Posterior vena cava (tissue), 2 donors: ENCODE measurements at places on chromosomes 2 and 18.

GRCh38 chr2:127057371-127058245 lies 49.3 kb downstream of the BIN1 start:
- DNase-seq, result no peak

DNA sequence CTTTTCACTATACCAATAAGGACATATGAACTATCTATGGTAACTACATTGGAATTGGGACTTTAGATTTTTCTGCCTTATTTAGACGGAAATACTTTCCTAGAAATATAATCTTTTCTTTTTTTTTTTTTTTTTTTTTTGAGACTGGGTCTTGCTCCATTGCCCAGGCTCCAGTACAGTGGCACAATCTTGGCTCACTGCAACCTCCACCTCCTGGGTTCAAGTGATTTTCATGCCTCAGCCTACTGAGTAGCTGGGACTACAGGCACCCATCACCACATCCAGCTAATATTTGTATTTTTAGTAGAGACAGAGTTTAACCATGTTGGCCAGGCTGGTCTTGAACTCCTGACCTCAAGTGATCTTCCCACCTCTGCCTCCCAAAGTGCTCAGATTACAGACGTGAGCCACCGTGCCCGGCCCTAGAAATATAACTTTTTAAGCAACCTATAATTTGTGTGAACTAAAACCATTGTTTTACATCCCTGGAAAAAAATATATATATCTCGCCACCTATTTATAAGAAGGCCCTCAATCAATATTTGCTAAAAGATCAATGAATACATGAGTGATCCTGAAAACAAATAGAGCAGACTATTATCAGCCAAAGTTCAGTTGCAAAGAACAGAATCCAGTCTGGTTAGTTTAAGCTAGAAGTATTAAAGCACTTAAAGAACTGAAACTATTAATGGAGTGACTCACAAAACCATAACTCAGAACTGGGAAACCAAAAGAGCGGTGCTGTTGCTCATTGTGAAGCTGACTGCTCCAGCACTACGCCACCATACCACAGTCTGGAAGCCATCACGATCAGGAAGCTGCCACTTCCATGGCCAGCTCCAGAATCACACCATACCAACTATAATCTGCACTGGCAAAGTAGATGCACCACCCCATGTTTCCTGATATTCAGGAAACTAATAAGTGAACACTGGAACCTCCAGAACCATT lies 8.4 kb upstream of the HNRNPLL start:
- no peak for DNase-seq

DNA sequence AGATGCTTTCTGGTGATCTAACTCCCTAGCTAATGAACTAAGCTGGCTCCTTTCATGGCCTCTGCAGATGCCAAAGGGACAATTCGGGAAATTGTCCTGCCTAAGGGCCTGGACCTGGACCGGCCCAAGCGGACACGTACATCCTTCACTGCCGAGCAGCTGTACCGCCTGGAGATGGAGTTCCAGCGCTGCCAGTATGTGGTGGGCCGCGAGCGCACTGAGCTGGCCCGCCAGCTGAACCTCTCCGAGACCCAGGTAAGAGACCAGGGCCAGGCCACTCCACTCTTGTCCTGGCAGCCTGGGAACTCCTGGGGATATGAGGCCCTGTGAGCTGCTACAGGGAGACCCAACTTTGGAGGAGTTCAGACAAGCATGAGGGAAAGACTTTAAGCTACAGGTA lies 14.7 kb upstream of the ATP6V1B1 start:
- DNase-seq, result peak; percentile 54

GRCh38 chr18:25244170-25244569 lies 107.8 kb downstream of the ZNF521 start:
- no peak for DNase-seq

GRCh38 chr2:143728498-143728897 lies 599.3 kb downstream of the ARHGAP15 start:
- no peak for DNase-seq

DNA sequence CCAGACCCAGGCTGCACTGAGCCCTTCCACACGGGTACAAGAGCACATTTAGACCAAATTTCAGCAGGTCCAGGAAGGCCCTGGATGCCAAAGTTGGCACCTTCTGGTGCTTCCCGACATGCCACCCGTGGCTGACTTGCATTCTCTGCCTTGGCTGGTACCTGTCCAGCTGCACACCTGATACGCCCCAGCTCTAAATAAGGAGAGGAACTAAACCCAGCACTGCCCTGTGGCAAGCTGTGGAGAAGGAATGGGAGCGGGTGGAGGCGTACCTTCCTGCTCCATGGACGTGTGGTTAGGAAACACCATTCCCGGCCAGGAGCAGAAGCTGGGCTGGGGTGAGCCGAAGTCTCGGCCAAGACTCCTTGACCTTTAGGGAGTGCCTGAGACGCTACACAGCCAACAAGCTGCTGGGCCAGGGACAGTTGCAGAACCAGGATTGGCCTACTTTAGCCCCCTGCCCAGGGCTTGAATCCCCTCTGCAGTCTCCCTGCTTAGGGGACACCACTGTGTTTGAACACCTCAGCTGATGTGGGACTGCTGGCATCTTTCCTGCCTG lies 86.5 kb upstream of the TAF1B start:
- DNase-seq, result peak; percentile 75

DNA sequence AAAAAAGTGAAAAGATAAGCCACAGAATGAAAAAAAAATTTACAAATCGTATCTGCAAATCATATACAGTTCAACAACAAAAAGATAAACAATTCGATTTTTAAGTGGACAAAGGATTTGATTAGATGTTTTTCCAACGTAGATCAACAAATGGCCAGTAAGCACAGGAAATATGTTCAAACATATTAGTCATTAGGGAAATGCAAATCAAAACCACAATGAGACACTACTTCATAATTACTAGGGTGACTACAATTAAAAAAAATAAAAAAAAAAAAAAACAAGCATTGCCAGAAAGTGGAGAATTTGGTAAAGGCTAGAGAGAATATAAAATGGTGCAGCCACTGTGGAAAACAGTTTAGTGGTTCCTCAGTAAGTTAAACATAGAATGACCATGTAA lies 38.3 kb upstream of the RNU4ATAC start:
- no peak for DNase-seq

DNA sequence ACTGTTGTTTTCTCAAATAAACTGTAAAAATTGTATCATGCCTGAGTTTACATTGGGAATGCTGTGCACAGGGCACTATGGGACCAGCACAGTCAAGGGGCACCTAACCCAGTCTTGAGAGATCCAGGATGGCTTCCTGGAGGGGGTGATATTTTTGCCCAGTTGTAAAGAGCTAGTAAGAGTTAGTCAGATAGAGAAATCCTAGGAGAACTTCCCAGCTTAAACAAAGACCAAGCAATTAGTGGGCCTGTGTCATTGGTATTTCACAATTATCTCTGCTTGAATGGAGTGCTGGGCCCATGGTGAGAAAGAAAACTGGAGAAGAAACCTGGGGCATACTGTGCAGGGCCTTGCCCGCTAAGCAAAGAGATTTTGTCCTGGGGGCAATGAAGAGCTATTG lies 12.2 kb downstream of the XDH start:
- DNase-seq, result no peak

DNA sequence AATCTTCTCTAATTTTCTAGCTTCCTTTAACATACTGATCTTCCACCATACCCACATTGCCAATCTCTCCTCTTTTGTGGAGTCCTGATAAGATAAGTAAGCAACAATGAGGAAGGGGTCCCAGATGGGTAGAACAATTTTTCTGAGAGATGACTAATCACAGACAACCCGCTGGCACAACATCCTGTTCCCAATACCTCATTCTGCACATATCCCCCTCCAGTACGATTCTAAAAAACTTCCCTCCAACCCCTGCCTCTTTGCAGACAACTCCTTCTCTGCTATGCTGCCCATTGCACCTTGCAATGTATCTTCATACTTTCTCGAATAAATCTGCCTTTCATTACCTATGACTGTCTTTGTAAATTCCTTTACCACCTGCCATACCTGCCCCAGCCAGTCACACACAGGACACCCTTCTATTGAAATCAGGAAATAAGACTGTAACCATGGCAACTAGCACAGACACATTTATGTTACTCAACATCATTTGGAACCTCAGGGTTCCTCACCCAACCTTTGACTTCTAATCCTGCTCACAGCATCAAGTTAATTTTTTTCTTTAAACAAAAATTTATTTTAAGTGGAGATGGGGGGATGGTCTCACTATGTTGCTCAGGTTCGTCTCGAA lies 7.4 kb upstream of the EXOC6B start:
- DNase-seq, result no peak

DNA sequence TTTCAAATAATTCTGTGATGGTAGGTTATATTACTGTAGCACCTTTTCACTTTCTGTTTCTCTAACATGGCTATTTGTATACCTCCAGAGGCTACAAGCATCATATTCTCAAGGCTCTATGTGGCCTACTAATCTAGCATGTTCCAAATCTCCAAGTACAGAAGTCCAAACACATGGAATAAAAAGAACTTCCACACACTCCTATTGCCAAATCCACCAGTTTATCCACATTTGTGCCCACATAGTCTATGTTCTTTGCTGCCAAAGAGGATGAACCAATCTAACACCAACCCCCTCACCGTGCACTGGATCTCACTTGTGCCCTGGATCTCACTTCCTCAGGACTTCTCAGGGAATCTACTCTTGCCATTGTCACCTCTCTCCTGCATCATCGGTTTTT lies 247.3 kb upstream of the RBBP8 start:
- no peak for DNase-seq

DNA sequence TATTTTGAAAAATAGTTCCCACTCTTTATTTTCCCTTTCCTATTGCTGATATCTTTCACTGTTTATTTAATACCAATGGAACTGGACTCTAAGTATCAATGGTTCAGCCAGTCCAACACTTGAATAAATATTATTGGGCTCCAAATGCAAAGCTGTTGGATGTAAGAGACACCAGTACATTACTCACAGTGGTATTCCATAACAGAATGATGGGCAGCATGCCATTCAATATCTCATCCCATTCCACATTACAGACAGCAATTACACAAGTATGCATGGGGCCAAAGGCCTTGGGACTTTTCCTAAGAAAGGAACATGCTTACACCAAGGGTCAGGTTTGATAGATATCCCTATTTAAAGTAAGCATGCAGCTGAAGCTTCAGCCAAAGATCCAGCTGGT lies 231.9 kb downstream of the RND3 start:
- no peak for DNase-seq

DNA sequence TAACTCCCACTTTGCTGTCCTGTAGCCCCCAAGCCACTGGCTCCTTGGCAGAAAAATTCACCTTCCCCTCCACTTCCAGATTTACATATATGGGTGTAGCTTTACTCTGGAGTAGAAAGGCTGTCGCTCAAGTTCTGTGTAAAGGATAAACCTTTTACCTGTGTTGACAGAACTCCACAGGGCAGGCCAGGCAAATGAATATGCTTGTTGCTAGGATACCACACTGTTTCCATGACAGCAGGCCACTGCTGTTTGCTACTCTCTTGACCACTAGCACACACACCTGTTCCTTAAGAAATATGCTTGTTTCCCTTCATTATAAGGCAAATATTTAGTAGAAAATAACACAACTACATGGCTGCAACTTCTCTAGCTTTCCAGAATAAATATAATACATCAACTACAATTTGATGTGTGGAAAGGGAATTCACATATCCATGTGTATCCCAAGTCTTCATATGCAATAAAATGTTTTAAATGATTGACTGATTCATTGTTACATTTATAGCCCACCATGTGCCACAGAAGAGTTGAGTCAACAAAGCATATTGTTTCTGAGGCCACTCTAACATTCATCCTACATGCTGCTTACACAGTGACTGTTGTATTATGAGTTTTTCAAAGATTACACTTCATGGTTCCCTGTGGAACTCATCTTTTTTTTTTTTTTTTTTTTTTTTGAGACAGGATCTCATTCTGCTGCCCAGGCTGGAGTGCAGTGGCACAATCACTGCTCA lies 56.2 kb upstream of the ROCK1 start:
- DNase-seq, result no peak

- no peak for DNase-seq
Measured at GRCh38 chr2:182631299-182631698, 84.8 kb upstream of the DNAJC10 start.

GRCh38 chr2:44470151-44470550 lies 108.4 kb downstream of the CAMKMT start:
- no peak for DNase-seq

DNA sequence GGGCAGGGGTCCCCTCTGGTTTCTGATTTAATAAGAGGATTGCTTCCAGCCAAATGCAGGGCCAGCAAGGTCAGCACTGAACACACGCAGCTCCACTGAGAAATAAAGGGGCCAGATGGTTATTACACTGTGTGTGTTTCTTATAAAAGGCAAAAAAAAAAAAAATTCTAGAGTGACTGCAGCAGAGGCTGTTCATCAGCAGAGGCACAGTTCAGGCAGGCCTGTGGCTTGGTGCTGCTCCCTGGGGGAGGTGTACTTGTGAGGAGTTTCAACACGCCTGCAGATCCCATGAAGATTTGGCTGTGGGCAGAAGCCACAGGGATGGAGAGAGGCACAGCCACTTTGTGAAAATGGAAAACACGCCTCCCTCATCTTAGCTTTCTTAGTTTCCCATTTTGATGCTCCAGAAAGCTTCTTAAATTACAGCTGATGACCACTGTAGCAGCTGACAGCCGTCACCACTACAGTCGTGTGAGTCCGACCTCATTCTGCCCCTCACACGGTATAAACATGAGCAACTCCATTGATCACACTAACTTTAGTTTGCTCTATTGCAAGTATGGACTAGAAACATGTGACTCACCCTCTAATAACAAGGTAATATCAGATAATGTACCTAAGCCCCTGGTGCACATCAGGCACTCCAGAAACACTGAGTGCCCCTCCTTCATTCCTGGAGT lies 726.5 kb upstream of the RAB6C start:
- no peak for DNase-seq

GRCh38 chr2:187576906-187577305 lies 22.7 kb upstream of the TFPI start:
- DNase-seq, result no peak

DNA sequence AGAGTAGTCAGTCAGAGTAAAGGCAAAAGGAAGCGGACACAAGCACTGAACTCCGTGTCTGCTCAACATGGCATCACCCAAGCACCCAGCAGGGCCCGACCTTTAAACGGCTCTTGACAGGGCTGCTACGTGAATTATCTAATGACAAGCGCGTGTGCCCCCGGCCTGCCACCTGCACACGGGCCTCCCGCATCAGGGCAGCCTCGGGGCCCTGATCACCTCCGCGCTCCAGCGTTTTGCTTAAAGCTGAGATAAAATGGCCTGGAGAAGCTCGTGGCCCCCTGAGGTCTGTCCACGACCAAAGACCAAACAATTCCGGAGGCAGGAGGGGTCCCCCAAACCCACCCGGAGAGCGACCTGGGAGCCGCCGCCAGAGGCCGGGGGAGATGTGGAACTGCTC lies 376 bp downstream of the NDUFA10 start:
- DNase-seq, result no peak
